Calu3 (cell line): ENCODE measurements at places on chromosomes 7 and 10.

DNA sequence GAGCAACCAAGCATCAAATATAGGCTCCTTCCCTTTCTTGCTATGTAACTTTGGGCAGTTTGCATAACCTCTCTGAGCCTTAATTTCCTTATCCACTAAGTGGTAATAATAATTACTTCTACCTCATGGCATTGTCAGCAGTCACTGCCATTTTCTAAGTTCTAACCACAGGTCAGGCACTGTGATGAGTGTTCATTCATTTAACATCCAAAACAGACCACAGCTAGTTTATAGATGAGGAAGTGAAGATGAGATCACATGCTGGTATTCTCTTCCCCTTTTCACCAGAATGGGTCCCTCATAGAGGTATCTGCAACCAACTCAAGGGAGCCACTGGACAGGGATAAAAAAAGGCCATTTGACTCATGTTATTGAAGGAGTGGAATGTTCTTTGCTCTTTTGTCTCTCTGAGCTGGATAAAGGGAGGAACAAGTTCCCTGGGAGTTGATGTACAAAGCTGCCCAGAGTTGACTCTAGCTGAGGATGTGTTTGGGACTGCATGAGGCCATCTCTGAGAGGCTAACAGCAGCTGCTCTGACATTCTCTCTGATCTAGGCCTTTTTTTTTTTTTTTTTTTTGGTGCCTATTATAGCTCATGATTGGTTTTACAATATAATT lies 65.0 kb downstream of the DNAJC12 start:
- no peak for DNase-seq

- DNase-seq: no peak
These were observed 7.5 kb upstream of the JAKMIP3 start for GRCh38 chr10:132058111-132058745.

GRCh38 chr7:95840953-95841950 lies 68.9 kb downstream of the DYNC1I1 start:
- no peak for DNase-seq

DNA sequence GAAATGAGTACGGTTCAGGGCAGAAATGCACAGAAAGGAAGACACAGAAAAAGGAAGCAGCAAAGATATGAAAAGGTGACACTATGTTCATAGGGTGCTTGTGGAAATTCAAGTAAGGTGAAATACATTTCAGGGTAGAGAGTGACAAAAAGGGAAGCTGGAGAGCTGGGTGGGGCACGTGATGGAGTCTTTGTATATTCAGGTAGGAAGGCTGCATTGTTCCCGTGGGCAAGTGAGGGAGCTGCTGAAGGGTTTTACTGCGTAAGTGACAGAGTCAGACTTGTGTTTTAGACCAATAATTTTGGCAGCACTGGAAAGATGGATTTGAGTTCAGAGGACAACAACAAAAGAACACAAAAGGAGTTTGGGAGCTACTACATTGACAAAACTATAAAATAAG lies 35.3 kb upstream of the ANK3 start:
- no peak for DNase-seq

GRCh38 chr10:43258211-43258561 lies 8.7 kb downstream of the RASGEF1A start:
- DNase-seq: no peak

GRCh38 chr7:55171157-55171556 lies 152.3 kb downstream of the EGFR start:
- no peak for DNase-seq

DNA sequence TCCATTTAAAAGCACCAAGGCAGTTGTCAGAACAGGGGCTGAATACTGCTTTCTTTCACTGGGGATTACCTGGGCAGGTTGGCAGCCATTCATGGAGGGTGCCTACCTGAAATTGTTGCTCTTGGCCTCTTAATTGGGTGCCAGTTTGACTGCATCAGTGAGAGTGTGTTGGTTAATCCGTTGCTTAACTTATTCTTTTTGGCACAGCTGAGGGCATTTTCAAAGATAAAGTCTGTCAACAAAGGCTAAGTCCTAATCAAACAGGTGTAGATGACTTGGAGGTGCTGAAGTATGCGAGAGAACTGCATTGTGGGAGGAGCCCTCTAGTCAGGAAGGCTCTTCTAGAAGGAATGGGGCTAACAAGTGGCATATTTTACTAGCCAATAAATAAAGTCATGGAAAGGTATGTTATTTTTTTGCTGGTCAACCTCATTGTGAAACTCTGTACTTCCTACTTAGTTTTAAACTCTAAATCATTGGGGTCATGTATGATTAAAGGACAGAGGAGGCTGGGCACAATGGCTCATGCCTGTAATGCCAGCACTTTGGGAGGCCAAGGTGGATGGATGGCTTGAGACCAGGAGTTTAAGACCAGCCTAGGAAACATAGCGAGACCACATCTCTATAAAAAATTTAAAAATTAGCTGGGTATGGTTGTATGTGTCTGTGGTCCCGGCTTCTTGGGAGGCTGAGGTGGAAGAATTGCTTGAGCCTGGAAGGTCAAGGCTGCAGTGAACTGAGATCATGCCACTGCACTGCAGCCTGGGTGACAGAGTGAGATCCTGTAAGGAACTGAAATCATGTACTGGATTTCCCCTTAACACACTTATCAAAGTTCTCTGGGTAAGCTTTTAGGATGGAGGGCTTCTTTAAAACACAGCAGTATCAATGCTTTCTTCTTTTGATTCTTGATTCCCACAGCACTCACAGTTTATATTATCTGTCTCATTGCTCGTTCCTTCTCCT lies 134.1 kb downstream of the LRMDA start:
- DNase-seq: no peak

- DNase-seq: peak; percentile 43
These were observed 51.2 kb downstream of the PDK4 start for GRCh38 chr7:95545007-95545615.

GRCh38 chr7:2006231-2006771 lies 226.4 kb downstream of the MAD1L1 start:
- no peak for DNase-seq

DNA sequence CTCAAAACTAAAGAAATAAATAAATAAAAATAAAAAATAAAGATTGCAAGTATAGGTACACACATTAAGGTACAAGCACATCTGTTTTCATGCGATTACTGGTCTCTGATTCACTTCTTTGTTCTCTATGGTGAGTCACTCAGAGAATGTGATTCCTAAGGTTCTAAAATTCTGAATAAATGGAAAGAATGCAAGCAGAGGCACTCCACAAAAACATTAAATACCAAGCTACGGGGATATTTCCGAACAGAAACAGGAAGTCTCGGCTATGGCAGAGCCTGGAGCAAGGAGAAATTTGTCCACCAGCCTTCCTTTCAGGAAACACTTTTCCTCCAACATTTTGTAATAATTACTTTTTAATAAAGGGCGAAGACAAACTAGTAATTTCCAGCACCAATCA lies 1.4 kb downstream of the VOPP1 start:
- no peak for DNase-seq

DNA sequence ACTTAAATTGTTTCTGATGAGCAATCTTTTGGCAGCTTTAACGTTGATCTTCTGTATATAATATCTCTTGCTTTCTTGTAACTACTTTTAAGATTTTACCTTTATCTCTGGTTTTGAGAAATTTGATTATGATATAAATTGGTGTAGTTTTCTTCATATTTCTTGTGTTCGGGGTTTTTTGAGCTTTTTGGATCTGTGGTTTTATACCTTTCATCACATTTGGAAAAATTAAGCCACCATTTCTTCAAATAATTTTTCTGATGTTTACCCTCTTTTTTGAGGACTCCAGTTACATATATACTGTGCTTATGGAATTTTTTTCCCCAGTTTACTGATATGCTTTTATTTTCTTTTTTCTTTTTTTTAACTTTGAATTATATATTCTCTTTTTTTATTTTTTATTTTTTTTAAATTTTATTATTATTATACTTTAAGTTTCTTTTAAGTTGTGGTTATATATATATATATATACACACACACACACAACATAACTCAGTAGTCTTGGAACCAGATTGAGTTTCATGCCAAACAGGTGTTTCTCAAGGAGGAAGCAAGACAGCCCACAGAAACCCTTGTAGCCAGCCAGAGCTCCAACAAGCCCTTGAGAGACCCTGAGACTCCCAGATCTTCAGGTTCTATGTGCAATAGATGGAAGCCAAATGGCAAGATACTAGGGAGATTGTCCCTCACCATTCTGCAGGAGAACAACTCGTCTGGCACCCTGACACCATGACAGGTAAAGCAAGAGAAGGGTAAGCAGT lies 27.5 kb upstream of the NME8 start:
- DNase-seq: no peak

DNA sequence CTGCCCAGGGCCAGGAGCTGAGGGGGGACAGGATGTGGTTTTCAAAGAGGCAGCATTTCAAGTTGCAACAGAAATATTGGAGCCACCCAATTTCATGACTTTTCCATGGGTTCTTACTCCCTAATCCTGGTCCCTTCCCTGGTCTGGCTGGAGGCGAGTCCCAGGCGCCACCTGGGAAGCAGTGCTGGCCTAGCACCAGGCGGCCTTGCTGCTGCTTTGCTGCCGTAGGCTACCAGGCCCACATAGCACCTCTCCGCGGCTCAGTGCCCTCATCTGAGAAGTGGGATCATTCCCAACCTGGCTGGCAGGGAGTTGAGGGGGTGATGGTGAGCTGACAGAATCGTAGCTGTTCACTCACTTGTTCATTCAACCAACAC lies 33.7 kb downstream of the ZMIZ1 start:
- no peak for DNase-seq

- no peak for DNase-seq
These were observed 20.4 kb downstream of the JCAD start for GRCh38 chr10:30038781-30039536.

DNA sequence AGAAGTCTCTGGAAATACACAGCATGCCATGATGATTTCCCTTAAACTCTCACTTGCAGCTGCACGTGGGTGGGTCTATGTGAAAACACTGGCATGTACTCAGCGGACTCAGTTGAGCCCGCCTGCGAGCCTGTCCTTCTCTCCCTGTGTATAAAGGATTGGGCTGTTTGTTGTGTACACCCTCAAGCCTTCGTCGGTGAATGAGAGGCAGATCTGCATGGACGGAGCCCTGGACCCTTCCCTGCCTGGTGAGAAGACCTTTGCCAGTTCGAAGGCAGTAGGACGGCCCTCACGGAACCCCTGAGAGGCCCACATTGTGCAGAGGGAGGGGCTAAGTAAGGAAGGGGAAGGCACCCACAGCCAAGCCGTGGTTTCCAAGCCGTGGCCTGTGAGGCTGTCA lies 121.2 kb downstream of the WDFY4 start:
- DNase-seq: no peak

DNA sequence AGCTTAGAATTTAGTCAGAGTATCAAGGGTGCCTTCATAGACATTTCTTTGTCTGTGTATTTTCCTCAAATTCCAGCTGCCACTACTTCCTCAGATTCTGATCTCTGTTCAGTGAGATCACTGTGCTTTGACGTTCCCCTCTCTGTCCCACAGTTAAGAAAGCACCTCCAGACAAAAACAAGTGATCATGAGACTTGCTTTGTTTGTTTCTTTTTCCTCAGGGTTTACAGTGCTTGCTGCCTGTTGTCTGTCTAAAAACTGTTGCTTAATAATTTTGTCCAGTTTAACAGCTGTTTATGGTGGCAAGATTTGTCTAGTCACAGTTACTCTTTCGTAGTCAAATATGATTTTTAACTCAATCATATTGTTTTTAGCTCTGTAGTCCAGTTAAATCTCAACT lies 29.1 kb downstream of the TRUB1 start:
- no peak for DNase-seq

- no peak for DNase-seq
These were observed 423.2 kb downstream of the PTPRN2 start for GRCh38 chr7:158164101-158165095.

DNA sequence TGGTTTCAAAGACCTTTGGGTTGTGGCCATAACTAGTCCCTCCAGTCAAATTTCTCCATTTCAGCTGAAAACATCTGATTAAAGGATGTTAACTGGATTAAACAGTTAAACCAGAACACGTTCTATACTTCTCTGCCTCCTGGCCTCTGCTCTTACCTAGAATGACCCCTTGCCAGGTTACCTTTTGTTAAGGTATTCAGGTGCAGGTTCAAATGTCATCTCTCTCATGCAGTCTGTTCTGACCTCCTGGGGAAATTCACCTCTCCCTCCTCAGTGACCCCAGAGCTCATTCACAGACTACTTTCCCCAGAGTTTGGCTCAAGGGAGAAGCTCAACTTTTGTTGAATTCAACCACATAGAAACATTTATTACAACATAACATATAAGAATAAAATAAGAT lies 67.8 kb downstream of the RELN start:
- no peak for DNase-seq

DNA sequence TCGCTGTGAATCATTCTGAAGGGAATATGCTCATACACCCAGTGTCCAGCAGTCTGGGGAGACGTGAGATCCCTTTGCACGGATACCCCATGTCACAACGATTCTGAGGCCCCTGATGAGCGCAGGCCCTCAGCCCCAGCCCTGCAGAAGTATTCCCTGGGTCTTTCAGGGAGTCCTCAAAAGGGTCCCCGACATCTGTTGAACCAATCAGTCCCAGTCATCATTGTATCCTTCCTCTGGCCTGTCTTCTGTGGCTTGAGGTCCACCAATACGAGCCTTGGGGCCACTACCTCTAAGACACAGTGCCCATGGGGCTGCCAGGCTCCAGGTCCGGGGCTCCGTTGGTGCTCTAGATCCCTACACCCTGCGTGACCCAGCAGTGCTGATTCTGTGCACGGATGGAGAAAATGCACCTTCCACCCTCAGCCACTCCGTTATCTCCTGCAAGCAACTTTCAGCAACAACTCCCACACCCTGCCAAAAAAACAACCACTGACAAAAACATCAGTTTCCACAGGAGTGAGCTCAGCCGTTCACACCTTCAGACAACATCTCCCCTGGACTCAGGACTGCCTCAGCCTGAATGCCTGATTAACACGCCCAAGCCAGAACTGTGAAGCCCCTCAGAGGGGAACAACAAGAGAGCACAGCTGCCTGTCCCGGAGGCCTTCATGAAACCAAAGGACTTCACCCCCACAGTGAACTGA lies 46.9 kb upstream of the KDM7A start:
- no peak for DNase-seq

DNA sequence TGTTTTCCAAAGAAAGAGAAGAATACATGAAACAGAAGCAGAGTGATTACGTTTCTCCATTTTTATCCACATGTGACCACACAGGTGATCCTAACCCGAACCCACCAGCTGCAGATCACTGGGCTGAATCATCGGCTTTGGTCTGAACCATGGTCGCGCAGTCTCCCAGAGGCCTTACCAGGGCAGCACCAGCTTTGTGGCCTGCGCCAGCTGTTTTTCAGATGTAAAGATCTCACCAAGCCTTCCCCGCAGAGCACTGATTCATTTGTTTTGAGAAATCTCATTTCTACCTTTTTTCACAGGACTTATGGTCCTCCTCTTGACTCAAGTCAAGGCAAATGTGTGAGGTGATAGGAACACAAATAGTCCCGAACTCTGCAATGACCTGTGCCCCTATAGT lies 207.0 kb upstream of the PPP2R2D start:
- DNase-seq: no peak

DNA sequence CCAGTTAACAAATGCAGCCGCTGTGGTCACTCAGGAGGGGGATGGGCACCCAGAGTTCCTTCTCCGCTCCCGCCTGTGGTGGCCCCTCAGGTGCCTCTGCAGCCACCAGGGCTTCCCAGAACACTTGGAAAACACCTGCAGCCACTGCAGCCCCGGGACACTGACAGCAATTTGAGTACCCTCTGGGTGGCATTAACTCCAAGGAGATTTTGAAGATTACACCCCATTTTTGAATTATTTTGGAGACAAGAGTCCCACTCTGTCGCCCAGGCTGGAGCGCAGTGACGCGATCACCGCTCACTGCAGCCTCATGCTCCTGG lies 32.2 kb downstream of the IL15RA start:
- DNase-seq: no peak
